ENCODE measurements at places on chromosomes 5 and 9. TPM values are rescaled to one million over a fixed set of nuclear protein-coding genes. Genes with fewer than 3 reads are reported as not detected.

GRCh38 chr5:91283899-91284298, 99.2 kb downstream of the ARRDC3 start:
- H3K27me3 ChIP-seq = peaks cover 3% of the 10 kb centered on the region
- H3K4me1 ChIP-seq = peaks cover 17% of the 10 kb centered on the region
- no peak overlapping the region for H3K27ac ChIP-seq
- H3K36me3 ChIP-seq = peaks cover 2% of the 10 kb centered on the region

FIBCD1 gene
- 1.8 TPM for total RNA-seq

DNA sequence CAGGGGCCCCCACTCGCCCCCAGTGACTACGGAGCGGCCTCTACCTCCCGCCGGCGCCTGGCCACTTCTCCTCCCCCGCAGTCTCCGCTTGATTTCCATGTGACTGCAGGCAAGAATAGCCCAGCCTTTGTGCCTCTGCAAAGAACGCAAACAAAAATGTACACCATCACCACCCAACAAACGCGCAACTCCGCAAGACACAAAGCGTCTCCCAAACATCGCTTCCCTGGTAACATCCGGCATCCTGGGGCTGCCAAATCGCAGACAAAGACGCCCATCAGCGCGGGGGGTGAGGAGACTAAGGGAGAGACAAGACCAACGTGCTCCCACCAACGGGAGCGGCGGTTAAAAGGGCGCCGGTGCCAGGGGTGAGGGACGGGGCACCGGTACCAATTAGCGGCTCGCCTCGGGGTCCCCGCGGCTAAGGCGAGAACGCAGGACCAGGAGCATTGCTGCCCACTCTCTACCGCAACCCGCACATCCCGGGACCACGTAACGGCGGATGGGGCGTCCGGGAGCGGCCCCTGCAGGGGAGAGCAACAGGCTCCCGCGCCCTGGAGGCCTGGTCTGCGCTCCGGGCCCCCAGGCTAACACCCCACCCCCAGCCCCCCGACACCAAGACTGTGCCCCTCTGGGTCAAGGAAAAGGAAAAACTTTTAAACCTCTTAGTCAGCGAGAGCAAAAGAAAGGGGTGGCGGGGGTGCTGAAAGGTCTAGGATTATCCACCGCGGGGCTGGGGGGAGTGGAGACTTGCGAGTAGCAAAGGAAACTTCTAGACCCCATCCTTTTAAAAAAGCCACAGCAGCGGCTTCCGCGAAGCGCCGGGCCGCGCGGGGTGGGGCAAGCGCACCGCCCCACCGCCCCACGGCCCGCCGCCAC, 885 bp downstream of the MPDZ start:
- peaks cover 80% of the 10 kb centered on the region for H3K4me1 ChIP-seq
- peak overlapping the region; percentile 95 for H3K4me3 ChIP-seq
- H3K27ac ChIP-seq = peak overlapping the region; percentile 100
- DNase-seq = peak; percentile 43

SMIM33 gene
- not detected for total RNA-seq

DMRT3 gene
- 2.5 TPM for total RNA-seq

BAAT gene
- 0.07 TPM for total RNA-seq

DNA sequence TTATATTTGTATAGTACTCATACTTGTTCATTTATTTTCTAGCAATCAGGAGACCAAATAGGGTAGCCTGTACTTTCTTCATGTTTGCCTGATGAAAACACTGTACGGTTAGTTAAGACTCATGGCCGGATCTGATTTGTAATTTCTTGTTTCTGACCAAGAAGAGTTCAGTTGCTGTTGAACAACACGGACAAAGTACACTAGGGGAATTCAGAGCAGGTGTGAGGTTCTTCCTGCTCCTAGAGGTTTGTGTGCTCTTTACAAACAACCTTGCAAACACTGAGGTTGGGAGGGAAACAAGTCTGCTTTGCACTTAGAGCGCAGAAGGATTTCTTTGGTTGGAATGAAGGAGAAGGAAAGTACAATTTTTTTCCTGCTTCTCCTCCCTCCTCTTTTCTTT, 69.7 kb downstream of the TRIO start:
- no peak for DNase-seq
- peaks cover 36% of the 10 kb centered on the region for H3K4me1 ChIP-seq
- H3K27ac ChIP-seq = no peak overlapping the region
- H3K27me3 ChIP-seq = no peaks in the 10 kb centered on the region
- no peak overlapping the region for H3K4me3 ChIP-seq
- no peaks in the 10 kb centered on the region for H3K36me3 ChIP-seq

GRCh38 chr9:109098171-109098959, 21.4 kb downstream of the TMEM245 start:
- peaks cover 73% of the 10 kb centered on the region for H3K4me1 ChIP-seq
- DNase-seq = no peak
- H3K36me3 ChIP-seq = peaks cover 14% of the 10 kb centered on the region
- H3K4me3 ChIP-seq = no peak overlapping the region

- no peak overlapping the region for H3K27ac ChIP-seq
- H3K4me3 ChIP-seq = no peak overlapping the region
- H3K27me3 ChIP-seq = peaks cover 19% of the 10 kb centered on the region
- no peaks in the 10 kb centered on the region for H3K4me1 ChIP-seq
- H3K36me3 ChIP-seq = no peaks in the 10 kb centered on the region
- DNase-seq = no peak
These were observed 12.0 kb upstream of the AOPEP start for GRCh38 chr9:94714494-94714893.

GDNF gene
- 0.86 TPM for total RNA-seq

GRCh38 chr5:140148508-140148907, 22.8 kb downstream of the IGIP start:
- H3K27me3 ChIP-seq = peaks cover 54% of the 10 kb centered on the region
- no peak overlapping the region for H3K4me3 ChIP-seq
- no peak overlapping the region for H3K27ac ChIP-seq
- peaks cover 27% of the 10 kb centered on the region for H3K4me1 ChIP-seq
- H3K36me3 ChIP-seq = no peaks in the 10 kb centered on the region

DNA sequence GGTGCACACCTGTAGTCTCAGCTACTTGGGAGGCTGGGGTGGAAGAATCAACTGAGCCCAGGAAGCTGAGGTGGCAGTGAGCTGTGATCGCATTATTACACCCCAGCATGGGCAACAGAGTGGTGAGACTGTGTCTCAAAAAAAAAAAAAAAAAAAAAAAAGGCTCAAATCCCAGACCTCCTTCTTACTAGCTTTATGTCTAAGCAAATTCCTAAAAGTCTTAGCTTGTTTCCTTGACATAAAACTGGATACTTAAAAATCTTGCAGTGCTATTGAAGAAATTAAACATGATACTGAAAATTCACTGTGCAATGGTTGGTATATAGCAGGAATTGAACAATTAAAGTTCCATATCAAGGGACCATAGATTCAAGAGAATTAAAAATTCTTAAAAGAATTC, 45.0 kb downstream of the PCDHGC5 start:
- no peak overlapping the region for H3K27ac ChIP-seq
- no peak for DNase-seq
- H3K4me1 ChIP-seq = peaks cover 10% of the 10 kb centered on the region
- H3K36me3 ChIP-seq = peaks cover 7% of the 10 kb centered on the region
- H3K27me3 ChIP-seq = no peaks in the 10 kb centered on the region

DNA sequence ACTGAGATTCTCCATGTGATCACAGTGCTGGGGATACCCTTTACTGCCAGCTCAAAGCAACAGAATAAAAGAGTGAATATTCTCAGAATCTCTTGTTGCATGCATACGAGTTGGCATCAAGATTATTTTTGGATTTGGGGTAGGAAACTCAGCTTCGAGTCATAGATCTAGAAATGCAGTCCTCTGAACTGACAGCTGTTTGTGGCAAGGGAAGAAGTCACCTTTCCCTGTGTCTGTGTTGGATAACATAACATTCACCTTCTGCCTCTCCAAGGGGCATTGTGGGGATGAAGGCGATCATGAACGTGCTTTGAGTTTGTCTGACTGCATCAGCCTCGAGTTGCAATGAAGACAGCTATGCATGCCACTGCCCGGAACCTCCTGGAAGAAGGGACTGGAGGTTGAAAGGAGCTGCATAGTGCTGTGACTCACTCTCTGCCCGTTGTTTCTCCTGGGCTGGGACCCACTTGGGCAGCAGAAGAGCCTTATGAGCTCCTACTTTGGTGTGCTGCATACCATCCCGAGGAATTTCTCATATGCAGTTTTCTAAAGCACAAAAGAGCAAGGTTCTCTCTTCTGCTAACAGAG, 231.7 kb downstream of the ARHGAP26 start:
- H3K27ac ChIP-seq = no peak overlapping the region
- DNase-seq = no peak
- H3K27me3 ChIP-seq = no peaks in the 10 kb centered on the region
- H3K4me1 ChIP-seq = peaks cover 14% of the 10 kb centered on the region
- H3K4me3 ChIP-seq = no peak overlapping the region
- H3K36me3 ChIP-seq = no peaks in the 10 kb centered on the region

GRCh38 chr9:129483415-129484351, 137.2 kb downstream of the C9orf50 start:
- DNase-seq = peak; percentile 72
- no peaks in the 10 kb centered on the region for H3K27me3 ChIP-seq
- no peaks in the 10 kb centered on the region for H3K36me3 ChIP-seq
- H3K4me1 ChIP-seq = peaks cover 81% of the 10 kb centered on the region
- peak overlapping the region; percentile 99 for H3K27ac ChIP-seq
- peak overlapping the region; percentile 48 for H3K4me3 ChIP-seq

DNA sequence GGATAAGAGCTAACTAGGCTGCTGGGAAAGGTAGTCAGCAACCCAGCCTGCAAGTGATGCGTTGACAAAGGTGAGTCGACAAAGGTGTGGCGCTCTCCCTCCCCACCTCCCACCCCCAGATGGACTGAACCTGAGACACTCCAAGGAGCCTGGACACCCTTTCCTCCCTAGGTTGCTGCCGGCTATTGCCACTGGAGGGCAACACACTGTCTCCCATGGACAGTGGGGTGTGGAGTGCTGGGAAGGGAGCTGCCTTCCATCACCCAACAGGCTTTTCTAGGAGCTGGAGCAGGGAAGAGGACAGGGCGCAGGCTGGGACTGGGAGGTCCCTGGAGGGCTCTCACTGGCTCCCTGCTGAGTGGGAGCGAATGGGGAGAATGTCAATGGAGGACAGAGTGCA, 75.4 kb upstream of the ARAP3 start:
- H3K27ac ChIP-seq = no peak overlapping the region
- H3K27me3 ChIP-seq = peaks cover 85% of the 10 kb centered on the region
- peaks cover 12% of the 10 kb centered on the region for H3K4me1 ChIP-seq
- no peaks in the 10 kb centered on the region for H3K36me3 ChIP-seq

GKAP1 gene
- total RNA-seq = 9.6 TPM

DNA sequence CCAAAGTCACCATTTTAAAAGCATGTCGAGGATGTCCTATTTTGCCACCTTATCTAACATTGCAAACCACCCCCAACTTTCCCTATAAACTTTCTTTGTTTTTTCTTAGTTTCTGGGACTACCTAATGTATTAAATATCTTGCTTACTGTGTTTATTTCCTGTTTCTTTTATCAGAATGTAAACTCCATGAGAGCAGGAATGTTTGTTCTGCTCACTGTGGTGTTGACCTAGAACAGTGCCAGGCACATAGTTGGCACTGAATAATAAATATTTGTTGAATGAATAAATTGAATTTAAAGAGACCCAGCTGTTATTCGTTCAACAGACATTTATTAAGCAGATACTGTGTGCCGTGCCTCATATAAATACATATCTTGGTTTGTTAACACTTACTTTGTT, 35.2 kb downstream of the MACIR start:
- H3K27ac ChIP-seq = no peak overlapping the region
- H3K36me3 ChIP-seq = no peaks in the 10 kb centered on the region
- H3K4me3 ChIP-seq = no peak overlapping the region
- H3K4me1 ChIP-seq = no peaks in the 10 kb centered on the region
- no peaks in the 10 kb centered on the region for H3K27me3 ChIP-seq

DNA sequence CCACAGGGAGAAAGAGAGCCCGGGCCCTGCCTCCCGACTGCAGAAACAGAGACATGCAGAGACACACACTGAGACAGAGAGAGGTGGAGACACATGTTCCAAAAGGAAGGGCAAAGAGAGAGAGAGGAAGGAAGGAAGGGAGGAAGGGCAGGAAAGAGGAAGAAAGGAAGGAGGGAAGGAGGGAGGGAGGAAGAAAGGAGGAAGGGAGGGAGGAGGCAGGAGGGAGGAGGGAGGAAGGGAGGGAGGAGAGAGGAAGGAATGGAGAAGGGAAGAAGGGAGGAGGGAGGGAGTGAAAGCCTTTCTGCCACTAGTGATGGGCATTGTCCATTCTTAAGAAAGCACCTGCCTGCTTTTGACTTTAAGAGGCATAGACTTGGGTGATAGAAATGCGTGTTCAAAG, 31.8 kb upstream of the FIBCD1 start:
- no peak overlapping the region for H3K4me3 ChIP-seq
- no peak overlapping the region for H3K27ac ChIP-seq
- no peaks in the 10 kb centered on the region for H3K4me1 ChIP-seq
- H3K36me3 ChIP-seq = no peaks in the 10 kb centered on the region
- H3K27me3 ChIP-seq = peaks cover 15% of the 10 kb centered on the region
- DNase-seq = no peak

Measured in mesothelial cell of epicardium (in vitro differentiated cells).